ENCODE measurements at places on chromosomes 16 and 17. TPM values are rescaled to one million over a fixed set of nuclear protein-coding genes. Genes with fewer than 3 reads are reported as not detected.

GRCh38 chr16:49833085-49833484 lies 22.8 kb downstream of the ZNF423 start:
- no peak for DNase-seq

DNA sequence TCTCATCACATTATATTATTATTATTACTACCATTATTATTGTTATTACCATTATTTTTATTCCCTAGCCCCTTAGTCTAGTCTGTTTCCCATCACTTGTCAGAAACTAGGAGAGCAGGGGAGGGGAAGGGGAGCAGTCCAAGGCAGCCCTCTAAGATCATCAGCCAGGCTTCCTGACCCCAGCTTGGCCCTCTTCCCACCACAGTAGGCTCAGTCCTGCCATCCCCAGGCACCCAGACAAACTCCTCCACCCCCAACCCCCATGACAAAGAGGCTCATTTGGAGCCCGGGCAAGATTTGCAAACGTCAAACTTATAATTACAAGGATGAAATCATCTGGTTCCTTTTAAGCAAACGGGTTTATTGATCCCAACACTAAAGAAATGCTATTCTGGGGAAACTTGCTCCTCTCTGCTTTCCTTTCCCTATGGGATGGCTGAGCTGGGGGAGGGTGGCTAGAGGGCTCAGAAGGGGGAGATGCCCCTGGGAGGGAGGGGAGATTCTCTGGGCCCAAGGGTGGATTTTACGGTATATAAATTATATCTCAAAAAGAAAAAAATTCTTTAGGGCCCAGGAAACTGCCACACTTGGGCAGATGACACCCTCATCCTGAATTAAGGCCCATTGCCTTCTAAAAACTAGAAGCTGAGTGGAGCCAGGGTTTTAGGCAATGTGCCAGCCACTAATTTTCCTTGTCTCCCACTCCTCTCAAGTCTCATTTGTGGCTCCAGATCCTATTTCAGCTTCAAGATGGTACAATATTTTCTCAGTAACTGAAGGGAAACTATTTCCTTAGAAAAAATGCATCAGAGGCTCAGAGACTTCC lies 4.4 kb upstream of the CBFB start:
- DNase-seq: no peak

DNA sequence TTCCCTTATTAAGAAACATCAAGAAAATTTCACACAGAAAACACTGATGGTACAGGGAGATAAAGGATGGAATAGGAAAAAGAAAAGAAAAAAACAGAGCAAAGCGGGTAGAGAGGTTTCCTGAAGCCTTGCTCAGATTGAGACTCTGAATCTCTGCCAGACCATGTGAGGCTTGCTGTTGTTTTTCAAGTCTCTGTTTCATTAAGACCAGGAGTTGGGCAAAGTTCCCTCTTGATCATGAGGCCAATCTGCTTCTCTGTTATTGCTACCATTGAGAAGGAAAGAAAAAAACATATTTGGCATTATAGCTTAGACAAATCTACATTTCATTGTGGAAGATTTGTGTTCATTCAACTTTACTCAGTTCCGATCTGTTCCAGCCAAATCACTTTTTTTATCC lies 201.6 kb upstream of the SOX9 start:
- no peak for DNase-seq

DNA sequence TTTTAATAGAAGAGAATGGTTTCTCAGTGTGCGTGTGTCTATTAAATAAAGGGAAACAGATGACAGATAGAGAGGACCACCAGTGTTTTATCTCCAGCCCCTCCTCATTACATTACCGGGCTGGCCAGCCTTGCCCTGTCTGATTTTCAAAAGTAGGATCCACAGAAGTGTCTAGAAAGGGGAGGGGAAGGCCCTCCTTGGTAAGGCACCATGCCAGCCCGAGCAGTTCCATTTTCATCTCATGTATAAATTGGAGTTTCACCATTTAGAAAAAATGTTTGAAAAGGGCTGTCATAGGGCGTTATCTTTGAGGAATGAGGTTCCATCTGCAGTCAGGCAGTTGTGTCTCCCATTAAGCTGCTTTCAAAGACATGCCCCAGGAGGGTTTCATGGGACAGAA lies 96.7 kb downstream of the SOCS1 start:
- peak; percentile 8 for DNase-seq

- no peak for DNase-seq
Observed at GRCh38 chr16:81996664-81997509, 14.4 kb downstream of the SDR42E1 start.

- DNase-seq: peak; percentile 93
Observed at GRCh38 chr17:17018612-17019429, 23.4 kb upstream of the MPRIP start.

DNA sequence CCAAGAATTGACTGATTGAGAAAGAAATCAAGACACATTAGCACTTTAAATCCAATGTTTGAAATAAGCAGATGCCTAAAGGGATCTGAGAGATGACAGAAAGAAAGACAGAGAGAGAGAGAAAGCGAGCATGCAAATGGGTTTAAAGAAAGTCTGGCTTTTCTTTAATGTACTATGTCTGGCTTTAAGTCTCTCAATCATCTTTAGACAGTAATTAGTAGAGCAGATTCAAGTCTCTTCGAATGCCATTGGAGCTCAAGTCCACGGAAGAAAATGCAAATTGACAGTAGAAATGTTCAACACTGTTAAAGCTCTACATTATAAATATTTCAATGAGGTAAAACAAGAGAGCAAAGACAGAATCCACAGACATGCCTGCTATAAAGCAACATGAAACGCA lies 1480.2 kb upstream of the CDH8 start:
- no peak for DNase-seq

DNA sequence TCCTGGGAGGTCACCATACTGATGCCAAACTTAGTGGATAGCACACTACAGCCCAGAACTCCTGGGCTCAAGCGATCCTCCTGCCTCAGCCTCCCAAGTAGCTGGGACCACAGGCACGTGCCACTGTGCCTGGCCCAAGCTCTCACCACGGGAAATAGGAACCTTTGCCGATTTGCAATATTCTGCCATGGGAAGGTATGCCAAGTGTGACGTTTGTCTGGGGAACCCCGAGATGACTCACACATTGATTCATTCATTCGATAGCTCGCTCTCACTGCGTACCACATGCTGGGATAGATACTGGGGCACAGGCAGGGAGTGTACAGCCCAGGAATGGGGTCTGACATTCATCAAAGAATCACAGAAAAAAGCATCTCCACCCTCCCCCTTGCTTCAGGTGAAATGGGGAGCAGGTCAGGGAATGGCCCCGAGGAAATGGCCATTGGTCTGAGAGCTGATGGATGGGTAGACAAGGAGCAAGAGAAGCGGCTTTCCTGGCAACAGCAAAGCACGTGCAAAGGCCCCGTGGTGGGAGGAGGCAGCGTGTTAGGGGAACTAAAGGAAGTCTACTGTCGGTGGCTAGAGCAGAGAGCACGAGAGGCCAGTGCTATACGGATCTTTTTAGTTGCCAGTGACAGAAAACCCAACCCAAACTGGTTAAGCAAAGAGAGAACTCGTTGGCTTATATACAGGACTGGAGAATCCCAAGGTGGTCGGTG lies 44.1 kb downstream of the DNAH17 start:
- peak; percentile 40 for DNase-seq

GRCh38 chr16:10817963-10818941 lies at the start of gene TVP23A:
TVP23A (minus strand) TSS chr16:10818794; CDS start chr16:10818493, 301 bp downstream.
- DNase-seq: no peak

DNA sequence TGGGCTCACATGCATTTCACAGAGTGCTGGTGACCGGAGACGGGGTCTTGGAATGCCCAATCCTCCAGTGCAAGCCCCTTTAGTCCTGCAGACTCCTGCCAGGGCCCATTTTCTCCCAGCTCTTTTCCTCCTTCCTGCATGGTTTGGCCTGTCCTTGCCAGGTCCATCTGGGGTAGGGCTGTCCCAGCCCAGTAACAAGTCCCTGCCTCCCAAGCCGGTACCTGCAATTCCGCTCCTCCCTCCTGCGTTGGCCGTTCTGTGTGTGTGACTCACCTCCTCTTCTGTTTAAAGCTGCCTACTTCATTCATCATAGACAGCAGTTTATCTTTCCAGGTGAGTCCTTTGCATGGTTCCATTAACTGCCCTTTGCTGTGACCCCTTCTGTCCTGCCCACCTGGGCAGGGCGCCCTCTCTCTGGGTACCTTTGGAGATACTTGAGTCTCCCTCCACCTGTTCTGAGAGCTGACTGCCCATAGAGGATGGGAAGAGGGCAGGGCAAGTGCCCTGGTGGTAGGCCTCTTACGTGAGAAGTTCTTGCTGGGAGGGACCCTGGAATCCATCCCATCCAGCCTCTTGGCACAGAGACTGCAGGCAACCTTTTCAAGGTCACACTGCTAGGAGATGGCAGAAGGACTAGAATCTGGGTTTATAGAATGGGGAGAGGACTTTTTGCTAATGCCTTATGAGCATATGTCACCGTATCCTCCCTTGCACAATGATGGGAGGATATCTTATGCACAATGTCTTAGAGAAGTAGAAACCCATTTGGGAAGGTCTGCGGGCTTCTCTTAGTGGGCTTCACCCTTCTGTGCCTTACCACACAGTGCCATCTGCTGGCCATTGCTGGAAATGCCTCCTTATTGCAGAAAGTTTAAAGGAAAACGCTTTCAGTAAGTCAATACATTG lies 29.7 kb upstream of the LGALS9 start:
- no peak for DNase-seq

- no peak for DNase-seq
Observed at GRCh38 chr17:36761203-36761950, 160.0 kb downstream of the MRM1 start.

- no peak for DNase-seq
Observed at GRCh38 chr16:17329391-17329790, 141.4 kb downstream of the XYLT1 start.

- DNase-seq: no peak
Observed at GRCh38 chr16:2339521-2340484, 725 bp downstream of the ABCA3 start.

GRCh38 chr16:87628940-87629339 lies 26.6 kb downstream of the JPH3 start:
- DNase-seq: no peak

DNA sequence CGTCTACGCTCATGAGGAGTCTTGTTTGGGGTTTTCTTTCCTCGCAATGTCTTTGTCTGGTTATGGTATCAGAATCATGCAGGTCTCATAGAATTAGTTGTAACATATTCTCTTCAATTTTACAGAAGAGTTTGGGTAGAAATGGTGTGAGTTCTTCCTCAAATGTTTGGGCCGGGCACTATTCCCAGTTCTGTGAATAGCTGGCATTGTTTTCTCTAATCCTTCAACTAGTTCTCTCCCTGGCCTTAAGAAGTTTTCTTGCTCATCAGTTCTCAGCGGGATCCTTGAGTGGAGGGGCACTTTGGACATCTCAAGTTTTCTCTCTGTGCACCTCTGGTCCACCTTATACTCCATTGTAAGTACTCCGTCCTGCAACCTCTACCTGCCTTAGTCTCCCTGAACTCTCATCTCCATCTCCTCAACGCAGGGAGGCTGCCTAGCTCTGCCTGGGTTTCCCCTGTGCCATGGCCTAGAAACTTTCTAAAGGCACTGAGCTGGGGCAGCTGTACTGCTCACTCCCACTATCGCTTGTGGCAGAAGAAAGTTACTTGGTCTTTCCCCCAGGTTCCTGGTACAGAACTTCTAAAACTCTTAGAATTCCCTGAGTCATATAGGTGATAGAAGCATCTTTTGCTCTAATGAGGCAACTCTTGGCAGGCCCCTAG lies 16.9 kb downstream of the NSMCE1 start:
- DNase-seq: no peak

DNA sequence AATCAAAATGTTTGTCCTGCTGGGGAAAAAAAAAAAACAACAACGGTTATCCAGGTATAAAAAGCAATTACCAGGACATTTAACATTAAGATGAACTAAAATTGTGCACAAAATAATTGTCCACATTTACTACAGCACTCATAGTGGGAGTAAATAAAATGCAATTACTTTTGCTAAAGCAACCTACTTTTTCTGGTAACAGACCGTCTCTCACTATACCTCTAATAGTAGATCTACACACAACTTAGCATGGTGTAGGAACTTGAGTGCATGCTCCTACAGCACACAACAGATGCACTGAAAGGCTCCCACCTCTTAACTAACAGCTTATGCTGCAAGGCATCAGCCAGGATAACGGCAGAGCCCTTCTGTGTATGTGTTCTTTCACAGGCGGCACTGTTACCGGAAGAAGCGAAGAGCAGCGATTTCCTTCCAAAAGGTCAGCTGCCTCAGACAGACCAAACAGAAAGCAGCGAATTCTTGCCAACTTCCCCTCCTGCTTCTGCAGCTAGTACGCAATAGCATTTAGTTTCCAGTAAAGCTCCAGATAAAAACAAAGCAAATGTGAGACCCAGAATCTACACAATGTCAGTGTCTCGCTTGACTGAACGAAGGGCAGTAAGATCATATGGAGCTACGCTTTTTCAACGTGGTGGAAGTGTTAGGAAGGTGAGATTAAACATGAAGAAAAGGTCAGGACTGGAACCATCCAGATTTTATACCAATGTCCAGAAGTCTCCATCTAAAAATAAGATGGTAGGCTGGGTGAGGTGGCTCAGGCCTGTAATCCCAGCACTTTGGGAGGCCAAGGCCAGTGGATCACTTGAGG lies 27.6 kb downstream of the STAT5B start:
- no peak for DNase-seq

CACNG5 gene
- total RNA-seq: not detected

RPAIN gene
- 56.3 TPM for total RNA-seq

SLC5A2 gene
- total RNA-seq: 0.13 TPM

NACA2 gene
- total RNA-seq: not detected

OSBPL7 gene
- total RNA-seq: 35.9 TPM

ASB16 gene
- total RNA-seq: not detected
